GM04503 (cell line): ENCODE measurements at places on chromosomes 16 and 17.

DNA sequence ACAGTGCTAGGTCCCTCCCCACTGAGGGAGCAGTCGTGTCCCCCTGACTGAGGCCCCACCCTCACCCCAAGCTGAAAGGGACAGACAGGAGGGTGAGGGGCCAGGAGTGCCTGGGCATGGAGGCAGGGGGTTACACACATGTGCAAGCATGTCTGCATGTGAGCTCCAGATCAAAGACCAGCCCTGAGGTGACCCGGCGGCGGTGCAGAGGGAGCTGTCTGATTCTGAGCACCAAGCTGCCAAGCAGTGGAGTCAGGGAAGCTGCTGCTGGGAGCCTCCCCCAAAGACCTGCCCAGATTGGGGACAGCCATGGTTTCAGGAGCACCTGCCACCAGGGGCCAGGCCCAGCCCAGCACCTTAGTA, 5.5 kb downstream of the DLX3 start:
- no peak for DNase-seq

DNA sequence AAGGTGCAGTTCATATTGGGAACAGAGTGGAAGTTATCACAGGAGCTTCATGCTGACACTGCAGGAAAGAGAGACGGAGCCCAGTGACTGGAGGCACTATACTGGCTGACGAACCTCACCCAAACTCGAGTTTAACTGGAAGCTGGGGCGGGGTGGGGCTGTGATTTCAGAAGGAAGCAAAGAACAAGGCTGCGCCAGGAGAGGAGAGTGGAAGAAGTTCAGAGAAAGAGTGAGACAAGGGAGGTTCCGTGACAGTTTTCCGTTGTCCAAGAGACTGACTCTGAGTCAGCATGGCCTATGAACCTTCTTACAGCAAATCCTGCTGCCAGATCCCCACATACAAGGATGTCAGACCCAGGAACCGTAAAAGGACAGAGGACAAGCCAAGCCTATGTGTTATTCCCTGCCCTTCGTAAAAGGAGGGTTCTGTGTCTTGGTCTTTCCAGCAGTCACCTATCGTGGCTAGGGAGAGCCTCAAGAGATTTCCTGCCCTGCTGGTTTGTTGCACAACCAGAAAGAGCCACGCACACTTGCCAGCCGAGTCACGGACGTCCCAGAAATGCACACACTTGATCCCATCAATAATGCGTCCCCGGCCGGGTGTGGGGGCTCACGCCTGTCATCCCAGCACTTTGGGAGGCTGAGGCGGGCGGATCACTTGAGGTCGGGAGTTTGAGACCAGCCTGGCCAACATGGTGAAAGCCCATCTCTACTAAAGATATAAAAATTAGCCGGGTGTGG, 5.1 kb downstream of the PITPNA start:
- DNase-seq, result no peak

- DNase-seq, result no peak
Observed at GRCh38 chr17:33475594-33475993, 182.5 kb upstream of the ASIC2 start.

- DNase-seq, result no peak
Observed at GRCh38 chr16:2206780-2207433, 1.7 kb downstream of the MLST8 start.

- DNase-seq, result no peak
Observed at GRCh38 chr16:64089697-64090096, 1032.2 kb downstream of the CDH11 start.

DNA sequence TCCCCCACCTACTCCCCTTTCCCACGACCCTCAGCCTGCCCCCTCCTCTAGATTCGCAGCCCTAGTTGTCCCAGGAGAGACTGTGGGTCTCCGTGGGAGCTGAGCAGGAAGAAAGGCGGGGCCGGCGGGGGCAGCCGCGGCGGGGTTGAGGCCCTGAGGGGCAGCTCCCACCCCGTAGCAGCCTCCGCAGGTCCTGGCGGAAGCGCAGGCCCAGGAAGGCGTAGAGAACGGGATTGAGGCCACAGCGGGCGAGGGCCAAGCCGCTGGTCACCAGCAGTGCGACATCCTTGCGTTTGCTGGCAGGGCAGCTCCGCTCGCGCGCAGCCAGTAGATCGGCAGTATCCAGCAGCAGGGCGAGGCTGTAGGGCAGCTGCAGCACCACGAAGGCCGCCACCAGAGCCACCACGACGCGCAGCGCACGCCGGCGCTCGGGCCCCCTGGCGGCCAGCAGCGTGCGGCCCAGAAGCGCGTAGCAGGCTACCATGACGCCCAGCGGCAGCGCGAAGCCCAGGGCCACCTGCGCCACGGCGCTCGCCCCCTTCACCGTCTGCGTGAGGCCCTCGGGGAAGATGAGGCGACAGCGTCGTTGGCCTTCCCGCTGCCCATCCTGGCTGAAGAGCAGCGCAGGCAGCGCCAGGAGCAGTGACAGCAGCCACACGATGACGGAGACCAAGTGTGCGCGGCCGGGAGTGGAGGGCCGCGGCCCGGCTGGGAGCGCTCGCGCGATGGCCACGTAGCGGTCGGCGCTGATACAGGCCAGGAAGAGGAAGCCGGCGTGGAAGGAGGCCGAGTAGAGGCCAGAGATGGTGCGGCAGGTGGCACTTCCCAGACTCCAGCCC, 1.9 kb downstream of the CCR10 start:
- no peak for DNase-seq

DNA sequence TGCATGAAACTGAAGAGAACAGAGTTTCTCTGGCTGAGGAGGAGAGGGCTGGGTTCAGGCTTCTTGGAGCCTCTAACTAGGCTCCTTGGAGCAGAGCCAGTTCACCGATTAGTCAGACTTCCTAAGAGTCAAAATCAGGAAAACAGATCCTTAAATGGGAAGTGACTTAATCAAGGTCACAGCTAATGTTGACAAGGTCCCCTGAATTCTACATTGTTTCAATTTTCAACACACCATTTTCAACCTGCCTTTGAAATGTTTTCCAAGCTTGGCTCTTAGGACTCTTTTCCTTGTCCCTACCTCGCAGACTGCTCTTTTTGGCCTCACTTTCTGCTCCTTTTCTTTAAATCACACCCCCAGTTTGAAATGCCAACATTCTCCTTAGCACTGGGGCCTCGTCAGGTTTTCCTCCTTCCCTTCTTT, 16.3 kb downstream of the MYL4 start:
- peak; percentile 69 for DNase-seq

DNA sequence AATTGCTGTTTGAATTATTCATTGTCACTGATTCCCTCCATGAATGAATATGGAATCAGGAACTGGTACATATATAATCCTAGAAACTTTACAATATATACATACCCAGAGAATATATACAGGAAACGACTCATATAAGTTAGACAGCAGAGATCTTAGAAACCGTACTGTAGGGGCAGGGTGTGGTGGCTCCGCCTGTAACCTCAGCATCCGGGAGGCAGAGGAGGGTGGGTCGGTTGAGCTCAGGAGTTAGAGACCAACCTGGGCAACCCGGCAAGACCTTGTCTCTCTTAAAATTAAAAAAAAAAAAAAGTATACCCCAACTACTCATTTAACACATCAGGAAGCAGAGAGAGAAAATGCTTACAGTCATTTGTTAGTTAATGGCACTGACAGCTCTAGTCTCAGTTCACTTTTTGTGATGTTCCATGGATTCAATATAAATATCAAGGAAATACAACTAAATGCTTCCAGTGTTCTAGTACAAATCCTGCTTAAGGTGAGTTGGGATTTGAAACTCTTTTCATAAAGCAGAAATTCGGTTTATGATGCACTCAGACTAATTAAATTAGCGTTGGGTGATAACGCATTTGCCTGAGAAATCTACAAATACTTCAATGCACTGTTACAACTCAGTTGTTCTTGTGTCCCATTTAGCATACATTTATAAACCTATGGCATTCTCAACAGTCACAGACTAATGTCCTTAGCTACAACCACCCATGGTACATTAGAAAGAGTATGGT, 5.6 kb downstream of the GLG1 start:
- DNase-seq, result no peak

DNA sequence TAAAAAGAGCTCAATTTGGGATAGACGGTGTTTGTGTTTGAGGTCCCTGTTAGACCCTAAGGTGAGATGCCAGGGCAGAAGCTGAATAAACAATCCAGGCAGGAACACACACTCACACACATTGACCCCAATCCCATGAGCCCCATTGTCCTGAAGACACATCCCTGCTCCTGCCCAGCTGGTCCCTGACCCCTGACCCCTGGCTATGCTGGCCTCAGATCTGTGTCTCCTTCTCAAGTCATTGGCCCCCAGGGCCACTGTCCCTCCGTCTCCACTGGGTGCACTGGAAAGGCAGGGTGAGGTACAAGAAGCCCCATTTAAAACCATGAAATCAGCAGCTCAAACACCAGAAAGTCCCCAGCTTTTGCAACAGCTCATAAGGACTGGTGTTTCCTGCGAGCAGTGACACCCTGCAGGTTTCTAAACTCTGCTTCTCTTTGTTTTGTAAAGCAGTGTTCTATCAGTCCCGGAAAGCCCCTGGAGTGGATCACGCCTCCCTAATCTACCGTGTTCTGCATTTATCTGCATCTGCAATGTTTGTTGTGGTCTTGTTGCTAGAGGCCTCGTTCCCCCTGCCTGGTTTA, 18.0 kb upstream of the ASGR2 start:
- DNase-seq, result no peak

DNA sequence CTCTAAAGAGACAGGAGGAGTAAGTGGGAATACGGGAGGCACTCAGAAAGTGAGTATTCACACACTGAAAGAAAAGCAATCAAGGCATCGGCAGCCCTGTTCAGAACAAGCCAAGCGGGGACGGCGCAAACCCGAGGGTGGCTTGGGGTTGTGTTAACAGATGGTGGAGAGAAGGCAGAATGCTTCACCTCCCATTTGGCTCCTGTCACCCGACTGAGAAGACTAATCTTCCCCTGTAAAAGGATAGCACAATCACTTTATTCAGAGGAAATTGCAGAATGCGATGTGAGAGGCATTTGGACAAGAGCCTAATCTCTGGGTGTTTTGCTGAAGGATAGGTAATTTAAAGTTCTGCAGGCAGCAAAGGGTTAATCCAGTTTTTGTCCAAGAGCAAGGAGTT, 119.3 kb upstream of the WSCD1 start:
- DNase-seq, result no peak

DNA sequence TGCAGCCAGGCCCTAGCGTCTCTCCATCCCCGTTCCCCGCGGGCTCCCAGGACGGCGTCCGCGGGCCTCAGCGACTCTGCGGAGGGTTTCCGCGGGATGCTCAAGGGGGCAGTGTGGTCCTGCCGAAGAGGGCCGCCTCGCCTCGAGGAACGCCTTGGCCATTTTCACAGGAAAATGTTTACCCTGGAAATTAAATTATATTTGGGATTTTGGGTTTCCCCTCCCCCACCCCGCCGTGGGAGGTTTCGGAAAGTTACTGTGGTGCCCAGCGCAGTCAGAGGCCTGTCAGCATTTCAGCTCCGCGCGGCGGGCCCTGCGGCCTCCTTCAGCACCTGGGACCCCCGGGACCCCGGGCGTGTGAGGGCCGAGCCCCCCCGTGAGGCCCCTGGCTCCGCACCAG, 94.5 kb downstream of the PCTP start:
- DNase-seq, result peak; percentile 1

DNA sequence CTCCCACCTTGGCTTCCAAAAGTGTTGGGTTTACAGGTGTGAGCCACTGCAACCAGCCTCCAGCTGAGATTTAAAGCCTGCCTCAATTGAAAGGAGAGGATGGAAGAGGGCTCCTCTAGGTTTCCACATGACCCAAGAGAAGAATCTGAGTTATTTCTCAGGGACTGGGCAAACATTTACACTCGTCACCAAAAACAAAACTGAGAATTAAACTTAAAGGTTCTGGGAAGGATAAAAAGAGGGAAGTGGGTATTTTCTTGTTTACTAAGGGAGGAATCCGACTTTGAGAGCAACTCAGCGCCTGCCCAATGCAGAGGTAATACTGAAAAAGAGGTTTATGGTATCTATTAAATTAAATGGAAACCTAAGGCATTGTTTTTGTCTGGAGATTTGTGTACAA, 13.3 kb downstream of the HOXB1 start:
- no peak for DNase-seq

GRCh38 chr17:2259769-2260536, 43.6 kb downstream of the SMG6 start:
- DNase-seq, result peak; percentile 71

- DNase-seq, result no peak
Observed at GRCh38 chr17:27928587-27928986, 35.4 kb upstream of the LYRM9 start.

- no peak for DNase-seq
Observed at GRCh38 chr17:82978765-82979349, 100.6 kb upstream of the METRNL start.

DNA sequence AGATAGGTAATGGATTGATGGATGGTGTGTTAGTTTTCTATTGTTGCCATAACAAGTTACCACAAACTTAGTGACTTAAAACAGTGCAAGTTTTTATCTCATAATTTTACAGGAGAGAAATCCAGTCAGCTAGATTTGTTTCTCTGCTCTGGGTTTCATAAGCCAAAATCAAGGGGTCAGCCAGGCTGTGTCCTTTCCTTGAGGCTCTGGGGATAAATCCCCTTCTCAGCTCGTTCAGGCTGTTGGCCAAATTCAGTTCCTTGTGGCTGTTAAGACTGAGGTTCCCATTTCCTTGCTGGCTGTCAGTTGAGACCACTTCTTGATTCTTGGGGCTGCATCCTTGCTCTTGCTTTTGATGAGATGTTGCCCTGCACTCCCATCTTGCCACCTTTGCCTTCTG, 204.9 kb upstream of the CDH13 start:
- no peak for DNase-seq

DNA sequence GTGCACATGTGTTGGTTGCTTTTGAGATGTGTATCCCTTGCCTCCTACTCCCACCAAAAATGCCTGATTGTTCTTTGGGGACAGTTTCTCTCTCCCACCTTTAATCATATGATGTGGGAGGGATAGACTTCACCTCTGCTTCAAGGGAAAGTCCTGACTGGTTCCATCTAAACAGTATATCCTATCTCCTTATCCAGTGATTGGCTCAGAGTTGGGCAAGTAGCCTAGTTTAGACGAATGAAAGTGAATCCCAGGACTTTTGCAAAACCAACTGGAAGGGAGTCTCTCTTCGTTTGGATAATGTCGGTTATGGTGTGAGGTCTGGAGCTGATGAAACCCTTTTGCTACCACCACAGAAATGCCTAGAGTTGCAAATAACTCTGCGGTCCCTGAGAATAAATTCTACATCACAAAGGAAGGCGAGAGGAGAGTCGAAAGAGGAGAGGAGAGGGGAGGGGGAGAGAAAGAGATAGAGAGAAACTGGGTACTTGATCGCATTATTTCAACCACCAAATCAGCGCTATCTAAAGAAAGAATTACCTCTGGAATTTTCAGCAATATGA, 77.1 kb upstream of the SALL1 start:
- DNase-seq, result no peak

- no peak for DNase-seq
Observed at GRCh38 chr17:74368341-74369081, 1.2 kb downstream of the GPR142 start.
